ENCODE measurements at places on chromosomes 2 and 18. TPM values are rescaled to one million over a fixed set of nuclear protein-coding genes. Genes with fewer than 3 reads are reported as not detected.

Gene RSAD2
- 13.2 TPM for total RNA-seq

Gene XIRP2
- 0.46 TPM for total RNA-seq

Gene EFR3B
- 5.6 TPM for total RNA-seq

Gene PRPF40A
- 80.6 TPM for total RNA-seq

Gene B3GNT7
- 32.9 TPM for total RNA-seq

Gene CKAP2L
- 0.58 TPM for total RNA-seq

Gene CXCR4
- 123 TPM for total RNA-seq

Gene ARHGEF4
- total RNA-seq = 8.1 TPM

Gene PCARE
- total RNA-seq = not detected

Gene SLC35G4
- total RNA-seq = not detected

Gene CYP26B1
- total RNA-seq = 2.6 TPM

Gene CHRNG
- total RNA-seq = not detected

Gene RIT2
- total RNA-seq = not detected

Gene GRB14
- total RNA-seq = 20.2 TPM

Gene RESP18
- total RNA-seq = not detected

Gene ICOS
- 3.1 TPM for total RNA-seq

Gene NOSTRIN
- 57.5 TPM for total RNA-seq

Gene KCMF1
- total RNA-seq = 50.5 TPM

Gene PROKR1
- not detected for total RNA-seq

Gene TEKT4
- 4.1 TPM for total RNA-seq

Gene TSPYL6
- total RNA-seq = not detected

Gene VIT
- 0.46 TPM for total RNA-seq

Gene USP14
- 39.8 TPM for total RNA-seq

Gene GKN1
- not detected for total RNA-seq

Gene FMNL2
- 81.4 TPM for total RNA-seq

Gene SCYGR2
- not detected for total RNA-seq

Gene GGCX
- 41.5 TPM for total RNA-seq

Gene XDH
- total RNA-seq = 1.5 TPM

Gene ABCB11
- total RNA-seq = 0.15 TPM

Gene ALPI
- total RNA-seq = not detected

Gene TXNDC2
- total RNA-seq = not detected

Gene APLF
- 3.7 TPM for total RNA-seq

Data from lung (tissue), 17 donors.